Endodermal cell (in vitro differentiated cells): ENCODE measurements at places on chromosomes 11 and 22.

DNA sequence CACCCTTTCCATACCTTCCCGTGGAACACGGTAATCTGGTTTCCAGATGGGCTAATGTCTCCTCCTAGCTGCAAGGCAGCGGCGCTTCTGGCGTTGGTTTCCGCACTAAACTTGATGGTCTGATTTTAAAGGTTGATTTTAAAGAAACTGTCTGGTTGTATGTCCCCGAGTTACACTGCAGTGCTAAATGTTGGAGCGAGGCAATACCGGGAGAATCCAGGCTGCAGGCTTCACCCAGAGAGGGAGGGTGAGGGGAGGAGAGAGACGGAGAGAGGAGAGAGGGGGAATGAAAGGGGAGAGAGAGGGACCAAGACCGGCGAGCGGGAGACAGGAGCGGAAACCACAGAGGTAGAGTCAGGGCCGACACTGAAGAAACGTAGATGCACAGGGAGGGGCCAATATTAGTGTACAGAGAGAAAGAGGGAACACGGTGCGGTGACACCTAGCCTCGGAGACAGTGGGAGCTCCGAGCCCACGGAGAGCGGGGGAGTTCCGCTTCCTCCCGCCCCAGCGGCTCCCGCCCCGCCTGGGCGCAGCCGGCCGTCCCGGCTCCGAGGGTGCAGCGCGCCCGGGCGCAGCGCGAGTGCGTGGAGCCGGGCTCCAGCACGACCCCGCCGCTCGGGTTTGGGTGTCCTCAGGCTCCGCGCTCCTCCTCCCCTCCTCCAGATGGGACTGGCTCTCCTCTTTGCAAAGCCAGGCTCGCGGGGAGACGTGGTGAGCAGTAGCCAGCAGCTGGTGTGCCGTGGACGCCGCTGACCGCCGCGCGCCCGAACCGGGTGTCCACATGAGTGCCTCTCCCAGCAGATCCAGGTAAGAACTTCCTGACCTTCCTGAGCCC, 71.9 kb upstream of the GRAMD1B start:
- H3K4me3 ChIP-seq = peak overlapping the region; percentile 80
- H3K27me3 ChIP-seq = peaks cover 66% of the 10 kb centered on the region
- DNase-seq = peak; percentile 72
- H3K4me1 ChIP-seq = peaks cover 2% of the 10 kb centered on the region
- no peak overlapping the region for H3K27ac ChIP-seq

DNA sequence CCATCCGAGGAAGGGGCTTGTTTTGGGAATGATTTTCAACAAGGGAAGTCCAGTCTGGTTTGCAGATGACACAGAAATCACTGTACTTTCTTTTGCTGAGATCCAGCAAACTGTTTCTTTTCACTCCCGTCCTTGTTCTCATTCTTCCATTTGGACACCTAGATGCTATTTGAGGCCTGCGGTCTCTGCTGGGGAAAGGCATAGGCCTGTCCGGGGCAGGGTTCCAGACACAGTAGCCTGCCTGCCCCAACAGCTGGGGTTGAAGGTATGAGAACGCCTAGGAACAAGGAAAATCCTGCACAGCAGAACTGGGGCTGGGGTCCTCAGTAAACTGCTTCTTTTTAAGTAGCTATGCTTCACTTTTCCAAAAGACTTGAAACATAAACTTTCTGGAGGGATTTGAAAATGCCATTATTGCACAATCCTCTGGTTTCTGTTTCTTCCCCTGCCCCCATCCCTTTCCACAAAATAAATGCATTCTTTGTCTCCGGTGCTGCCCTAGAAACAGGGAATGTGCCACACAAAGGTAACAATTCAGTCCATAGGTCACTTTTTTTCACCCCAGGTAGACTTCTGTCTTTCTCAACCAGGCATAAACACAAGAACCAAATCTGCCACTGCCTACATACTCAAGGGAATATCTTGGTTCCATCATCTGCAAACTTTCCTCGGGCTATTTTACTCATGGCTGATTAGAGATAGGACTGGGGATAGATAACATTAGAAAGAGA, 174.8 kb upstream of the MTMR2 start:
- H3K4me1 ChIP-seq = peaks cover 7% of the 10 kb centered on the region
- H3K27ac ChIP-seq = no peak overlapping the region
- no peak overlapping the region for H3K4me3 ChIP-seq
- H3K27me3 ChIP-seq = no peaks in the 10 kb centered on the region
- no peak for DNase-seq

DNA sequence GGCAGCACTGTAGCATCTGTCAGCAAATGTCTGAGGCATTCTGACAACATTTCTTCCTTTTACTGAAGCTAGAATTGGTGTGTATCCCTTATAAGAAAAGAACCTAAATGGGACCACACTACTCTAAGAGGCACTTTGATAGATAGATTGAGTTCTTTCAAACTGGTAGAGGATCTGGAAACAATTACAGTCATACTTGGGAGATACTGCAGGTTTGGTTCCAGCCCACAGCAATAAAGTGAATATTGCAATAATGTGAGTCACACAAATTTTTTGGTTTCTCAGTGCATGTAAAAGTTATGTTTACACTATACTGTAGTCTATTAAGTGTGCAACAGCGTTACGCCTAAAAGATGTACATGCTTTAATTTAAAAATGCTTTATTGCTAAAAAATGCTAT, 96.9 kb downstream of the SBF2 start:
- no peaks in the 10 kb centered on the region for H3K27me3 ChIP-seq
- H3K4me1 ChIP-seq = no peaks in the 10 kb centered on the region
- DNase-seq = no peak
- H3K27ac ChIP-seq = no peak overlapping the region
- no peaks in the 10 kb centered on the region for H3K36me3 ChIP-seq

GRCh38 chr11:61836193-61836592, 8.1 kb downstream of the FADS2 start:
- H3K36me3 ChIP-seq = peaks cover 65% of the 10 kb centered on the region
- no peak for DNase-seq
- H3K27ac ChIP-seq = no peak overlapping the region
- H3K27me3 ChIP-seq = no peaks in the 10 kb centered on the region
- no peak overlapping the region for H3K4me3 ChIP-seq
- H3K4me1 ChIP-seq = no peaks in the 10 kb centered on the region

DNA sequence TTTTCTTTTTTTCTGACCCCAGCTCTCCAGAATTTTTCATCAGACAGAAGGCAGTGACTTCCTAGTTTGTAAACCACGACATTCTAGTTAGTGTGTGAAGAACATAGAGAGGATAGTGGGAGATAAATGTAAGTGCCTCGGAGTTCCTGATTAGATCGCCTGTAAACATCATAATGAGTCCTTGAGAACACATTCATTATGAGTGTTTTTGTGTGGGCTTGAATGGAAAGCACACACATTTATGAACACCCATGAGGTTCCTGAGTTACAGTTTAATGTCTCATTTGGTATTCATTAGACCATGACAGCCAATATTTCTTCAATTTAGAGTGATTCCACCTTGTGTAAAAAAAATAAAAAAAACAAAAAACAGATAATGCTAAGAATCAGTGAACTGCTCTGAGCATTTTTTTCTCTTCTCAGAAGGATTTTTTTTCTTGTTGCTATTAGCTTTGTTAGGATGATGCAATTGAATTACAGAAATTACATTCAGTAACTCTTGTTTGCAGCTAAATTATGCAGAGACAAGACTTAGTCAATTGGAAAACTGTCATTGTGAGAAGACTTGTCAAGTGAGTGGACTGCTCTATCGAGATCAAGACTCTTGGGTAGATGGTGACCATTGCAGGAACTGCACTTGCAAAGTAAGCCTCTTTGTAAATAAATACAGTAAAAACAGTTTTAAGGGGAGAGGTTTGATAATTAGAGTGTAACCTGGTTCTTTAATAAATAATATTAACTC, 257.6 kb downstream of the NELL1 start:
- DNase-seq = no peak
- H3K27ac ChIP-seq = no peak overlapping the region
- no peaks in the 10 kb centered on the region for H3K36me3 ChIP-seq
- no peak overlapping the region for H3K4me3 ChIP-seq
- H3K4me1 ChIP-seq = no peaks in the 10 kb centered on the region

DNA sequence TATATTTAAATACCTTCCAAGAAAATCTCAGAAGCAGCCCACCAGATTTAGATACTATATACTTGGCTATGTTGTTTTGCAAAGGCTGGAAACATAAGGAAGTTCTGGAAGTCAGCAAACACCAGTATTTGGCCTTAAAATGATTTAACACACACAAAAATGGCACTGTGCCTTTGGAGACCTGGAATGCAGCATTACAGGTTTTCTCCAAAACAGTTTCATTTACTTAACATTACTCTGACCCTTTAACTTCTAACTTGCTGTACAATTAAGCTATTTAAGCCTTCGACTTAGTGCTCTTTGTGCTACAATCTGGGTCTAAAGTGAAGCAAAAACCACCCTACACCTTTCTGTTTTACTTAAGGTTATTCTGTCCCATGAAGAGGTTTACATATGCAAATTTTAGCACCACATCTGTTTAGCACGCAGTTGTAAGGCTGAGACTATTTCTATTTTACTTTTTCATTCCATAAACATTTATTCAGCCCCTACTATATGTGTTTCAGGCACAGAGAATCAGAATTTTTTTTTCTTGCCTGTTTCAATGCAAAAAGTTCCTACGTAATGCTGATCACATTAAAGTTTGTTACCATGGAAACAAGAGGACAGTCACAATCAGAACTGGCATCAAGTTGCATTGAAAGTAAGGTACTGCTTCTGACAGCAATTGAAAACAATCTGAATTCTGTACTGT, 70.3 kb downstream of the MAML2 start:
- no peak overlapping the region for H3K27ac ChIP-seq
- H3K27me3 ChIP-seq = no peaks in the 10 kb centered on the region
- no peaks in the 10 kb centered on the region for H3K4me1 ChIP-seq

DNA sequence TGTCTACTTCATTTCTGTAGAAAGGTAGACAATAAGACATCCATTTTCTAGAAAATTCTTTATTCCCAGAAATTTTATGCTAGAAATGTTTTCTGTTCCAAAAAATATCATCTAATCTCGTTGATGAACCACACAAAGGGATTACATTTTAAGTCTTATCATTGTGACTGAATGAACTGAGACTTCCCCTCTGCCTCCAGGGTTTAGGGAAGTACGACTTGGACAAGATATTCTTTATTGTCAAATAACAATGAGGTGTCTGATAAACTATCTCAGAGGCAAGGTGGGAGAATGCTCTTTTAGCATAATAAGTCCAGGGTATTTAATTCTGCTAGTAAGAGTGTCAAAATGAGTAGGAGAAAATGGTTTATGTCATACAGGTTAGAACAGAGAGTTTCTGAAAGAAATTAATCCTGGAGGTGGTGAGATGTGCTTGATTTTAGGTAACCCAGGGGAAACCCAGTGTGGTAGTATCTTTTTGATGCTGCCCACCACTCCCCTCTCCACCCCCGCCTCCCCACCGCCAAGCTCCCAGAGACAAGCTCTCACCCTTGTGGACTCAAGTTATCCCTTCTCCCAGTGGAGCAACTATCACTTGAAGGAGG, 100.6 kb downstream of the CD44 start:
- H3K27me3 ChIP-seq = no peaks in the 10 kb centered on the region
- H3K4me3 ChIP-seq = no peak overlapping the region
- DNase-seq = no peak
- no peaks in the 10 kb centered on the region for H3K4me1 ChIP-seq
- H3K27ac ChIP-seq = no peak overlapping the region
- no peaks in the 10 kb centered on the region for H3K36me3 ChIP-seq

- H3K36me3 ChIP-seq = peaks cover 10% of the 10 kb centered on the region
- no peak overlapping the region for H3K4me3 ChIP-seq
- H3K27me3 ChIP-seq = peaks cover 23% of the 10 kb centered on the region
- H3K4me1 ChIP-seq = no peaks in the 10 kb centered on the region
Measured at GRCh38 chr22:31103111-31103510, 4.3 kb downstream of the SELENOM start.

- no peak overlapping the region for H3K4me3 ChIP-seq
- no peaks in the 10 kb centered on the region for H3K27me3 ChIP-seq
- no peak for DNase-seq
- peak overlapping the region; percentile 71 for H3K27ac ChIP-seq
- H3K4me1 ChIP-seq = peaks cover 4% of the 10 kb centered on the region
Measured at GRCh38 chr11:86931548-86932258, 23.5 kb downstream of the FZD4 start.

GRCh38 chr11:17816232-17816931, 81.8 kb downstream of the KCNC1 start:
- no peaks in the 10 kb centered on the region for H3K36me3 ChIP-seq
- no peak overlapping the region for H3K27ac ChIP-seq
- no peak overlapping the region for H3K4me3 ChIP-seq
- no peaks in the 10 kb centered on the region for H3K4me1 ChIP-seq

DNA sequence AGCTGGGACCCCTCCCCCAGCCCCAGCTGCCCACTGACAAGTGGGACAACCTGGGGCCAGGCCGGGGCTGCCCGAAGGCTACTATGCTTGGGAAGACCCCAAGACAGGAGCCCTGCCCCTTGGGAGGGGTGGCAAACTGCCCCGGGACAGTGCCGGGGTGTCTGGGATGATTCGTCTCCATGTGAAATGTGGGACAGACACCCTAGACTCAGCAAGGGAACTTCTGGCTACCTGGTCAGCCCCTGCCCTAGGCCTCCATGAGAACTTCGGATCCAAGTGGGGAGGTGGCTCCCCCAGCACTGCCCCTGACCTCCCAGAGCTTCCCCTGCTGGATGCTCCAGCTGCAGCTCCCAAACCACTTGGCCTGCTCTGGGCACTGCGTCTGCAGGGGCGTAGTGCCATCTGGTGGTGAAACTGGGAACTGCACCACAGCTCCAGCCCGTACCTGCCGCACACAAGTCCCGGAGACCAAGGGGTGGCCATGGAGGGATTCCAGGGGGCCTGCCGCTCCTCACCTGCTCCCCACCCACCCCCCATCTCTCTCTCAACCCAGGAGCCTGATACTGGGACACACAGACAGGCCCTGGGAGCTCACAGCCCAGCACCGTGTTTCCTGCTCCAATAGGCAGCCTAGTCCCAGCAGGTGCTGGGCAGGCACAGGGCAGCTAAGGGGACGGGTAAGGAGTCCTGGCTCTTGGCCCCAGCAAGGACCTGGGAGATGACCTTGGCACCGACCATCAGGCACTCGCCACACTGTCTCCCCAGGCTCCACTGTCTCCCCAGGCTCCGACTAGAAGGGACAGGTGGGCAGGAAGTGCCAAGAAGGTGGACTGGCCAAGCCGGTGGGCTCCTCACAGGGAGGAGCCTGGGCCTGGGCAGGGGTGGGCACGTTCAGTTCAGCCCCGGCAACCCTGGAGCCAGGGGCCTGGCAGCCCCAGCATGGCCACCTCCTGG, 194.1 kb downstream of the IGLL1 start:
- DNase-seq = peak; percentile 97
- no peaks in the 10 kb centered on the region for H3K36me3 ChIP-seq
- no peaks in the 10 kb centered on the region for H3K27me3 ChIP-seq
- no peak overlapping the region for H3K27ac ChIP-seq
